ENCODE measurements at places on chromosomes 12 and 14.

DNA sequence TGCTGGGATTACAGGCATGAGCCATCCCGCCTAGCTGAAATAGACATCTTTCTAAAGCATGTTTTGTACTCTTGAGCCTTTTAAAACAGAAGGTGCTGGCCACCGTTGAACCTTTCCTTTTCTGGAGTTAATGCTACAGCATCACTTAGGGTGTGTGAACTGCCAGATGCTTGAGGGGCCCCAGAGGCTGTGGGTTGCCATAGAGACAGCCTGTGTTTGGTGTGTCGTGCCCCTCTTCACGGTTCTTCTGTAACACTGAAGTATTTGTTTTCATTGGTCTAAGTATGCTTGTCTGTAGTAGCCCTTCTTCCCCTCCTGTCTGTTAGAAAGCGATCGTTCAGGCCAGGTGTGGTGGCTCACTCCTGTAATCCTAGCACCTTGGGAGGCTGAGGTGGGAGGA lies 30.8 kb downstream of the PLEKHG3 start:
- no peak for DNase-seq

- no peak for DNase-seq
These were observed 27.8 kb downstream of the HSPB8 start for GRCh38 chr12:119206348-119207062.

GRCh38 chr12:124636138-124636978 lies 68.9 kb upstream of the NCOR2 start:
- DNase-seq, result no peak

DNA sequence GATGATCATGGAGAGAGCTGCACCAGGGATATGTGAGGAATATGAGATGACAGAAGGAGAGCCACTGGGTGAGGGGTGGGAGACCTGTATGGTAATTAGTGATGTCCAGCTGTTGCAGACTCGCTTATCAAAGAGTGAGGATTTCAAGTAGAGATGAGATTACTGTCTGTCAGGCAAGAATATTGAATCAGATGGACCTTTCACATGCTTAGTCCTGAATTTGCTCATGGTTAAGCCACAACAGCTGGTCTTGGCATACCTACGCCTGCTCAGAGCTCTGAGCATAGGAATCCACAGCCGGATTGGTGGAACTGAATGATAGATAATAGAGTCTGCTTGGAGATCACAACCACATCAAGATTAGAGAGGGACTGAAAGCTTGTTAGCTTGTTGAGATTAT lies 115.2 kb upstream of the ARHGAP5 start:
- no peak for DNase-seq

GRCh38 chr12:98908866-98909265 lies 263.8 kb downstream of the APAF1 start:
- no peak for DNase-seq

- no peak for DNase-seq
These were observed 14.0 kb downstream of the SMCO2 start for GRCh38 chr12:27460471-27460978.

DNA sequence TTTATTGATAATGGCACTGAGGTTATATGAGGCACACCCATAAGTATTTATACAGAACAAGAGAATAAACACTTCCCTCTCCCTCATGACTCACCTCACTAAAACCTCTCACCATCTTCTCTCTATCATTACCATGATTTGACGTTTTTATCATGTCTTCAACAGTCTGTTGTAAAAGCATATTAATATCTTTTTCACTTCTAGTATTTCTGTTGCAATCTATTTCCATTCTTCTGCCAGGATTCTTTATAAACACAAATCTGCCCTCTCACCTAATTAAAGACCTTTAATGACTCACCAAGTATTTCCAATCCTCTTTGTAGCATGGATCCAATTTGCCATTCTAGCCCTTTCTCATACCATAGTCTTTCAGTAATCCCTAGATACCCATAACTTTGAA lies 527.7 kb downstream of the SLC16A7 start:
- DNase-seq, result no peak

- no peak for DNase-seq
These were observed 56.6 kb downstream of the EID3 start for GRCh38 chr12:104360157-104360556.

DNA sequence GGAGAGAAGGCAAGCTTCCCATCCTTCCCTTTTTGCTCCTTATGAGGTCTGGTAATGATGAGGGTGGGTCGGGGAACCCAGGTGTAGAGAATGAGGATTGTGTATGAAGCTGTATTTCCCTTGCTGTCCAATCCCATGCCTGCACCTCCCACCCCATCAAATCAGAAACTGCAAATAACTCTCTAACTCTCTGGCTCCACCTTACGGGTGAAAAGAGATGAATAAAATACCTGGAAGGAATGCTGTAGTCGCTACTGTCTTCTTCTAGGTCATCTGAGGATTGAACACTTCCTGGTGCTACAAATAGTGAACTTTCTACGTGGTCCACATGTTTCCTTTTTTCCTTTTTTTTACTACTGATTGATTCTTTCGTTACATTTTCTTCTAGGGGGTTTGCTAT lies 38.9 kb upstream of the DICER1 start:
- DNase-seq, result peak; percentile 32

DNA sequence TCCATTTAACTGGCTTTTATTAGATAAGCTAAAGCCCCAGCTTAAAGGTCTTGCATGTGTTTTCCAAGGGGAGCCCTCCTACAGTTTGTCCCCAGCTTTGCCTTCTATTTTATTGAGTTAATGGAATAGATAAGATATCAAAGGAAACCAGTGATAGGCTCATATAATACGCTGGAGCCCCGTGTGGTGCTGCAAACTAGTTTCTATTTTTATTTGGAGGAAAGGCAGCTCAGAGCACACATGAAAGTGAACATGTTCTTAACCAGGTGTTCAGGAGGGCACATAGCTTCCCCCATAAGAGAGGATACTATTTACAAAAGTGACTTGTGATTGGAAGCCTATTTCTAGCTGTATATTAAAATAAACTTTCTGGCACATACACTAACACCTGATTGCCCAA lies 251.7 kb downstream of the PDZRN4 start:
- no peak for DNase-seq

DNA sequence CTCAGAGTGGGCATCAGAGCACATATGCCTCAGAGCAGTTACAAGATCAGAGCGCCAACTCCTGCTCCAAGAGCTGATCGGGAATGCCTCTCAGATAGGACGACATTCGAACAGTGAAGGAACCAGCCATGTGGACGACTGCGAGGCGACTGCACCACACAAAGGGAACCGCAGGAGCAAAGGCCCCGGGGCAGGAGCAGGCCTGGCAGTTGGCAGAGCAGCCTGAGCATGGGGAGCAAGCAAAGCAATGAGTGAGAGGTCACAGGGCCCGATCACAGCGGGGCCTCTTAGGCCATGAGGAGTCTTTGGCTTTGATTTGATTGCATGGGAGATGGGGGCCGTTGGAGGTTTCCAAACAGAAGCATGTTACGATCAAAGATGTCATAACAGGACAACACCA lies 90.3 kb downstream of the LGMN start:
- DNase-seq, result no peak

- peak; percentile 55 for DNase-seq
These were observed 107.4 kb downstream of the PRICKLE1 start for GRCh38 chr12:42482041-42482747.

GRCh38 chr12:19066475-19067001 lies 63.0 kb upstream of the PLEKHA5 start:
- DNase-seq, result no peak

- peak; percentile 89 for DNase-seq
These were observed 4.6 kb upstream of the SELPLG start for GRCh38 chr12:108638141-108638827.

GRCh38 chr14:76967788-76968187 lies 60.7 kb downstream of the IRF2BPL start:
- DNase-seq, result no peak

- no peak for DNase-seq
These were observed 92.9 kb upstream of the NEDD1 start for GRCh38 chr12:96814200-96814599.

DNA sequence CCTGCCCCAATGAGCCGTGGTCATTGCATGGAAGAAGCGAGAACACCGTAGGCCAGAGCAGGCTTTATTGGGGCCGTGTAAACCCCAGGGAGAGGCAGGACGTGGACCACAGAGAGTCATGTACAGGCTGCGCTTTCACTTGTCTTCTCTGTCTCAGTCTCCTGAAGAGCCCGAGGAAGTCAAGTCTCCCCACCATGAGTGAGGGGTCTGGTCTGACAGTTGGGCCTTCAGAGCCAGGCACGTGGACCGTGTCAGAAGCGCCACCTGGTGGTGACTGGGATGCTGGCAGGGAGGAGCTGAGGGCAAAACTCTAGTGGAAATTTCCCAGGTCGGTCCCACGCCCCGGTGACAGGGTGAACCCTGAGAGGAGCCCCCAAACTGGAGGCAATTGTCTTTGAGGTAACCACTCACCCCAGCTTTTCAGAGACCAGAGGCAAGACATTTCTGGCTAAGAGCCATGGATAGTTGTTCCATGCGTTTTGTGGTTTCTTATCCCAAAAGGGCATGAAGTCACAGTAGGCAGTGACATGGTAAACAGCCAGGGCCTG lies 17.4 kb downstream of the RPS6KL1 start:
- DNase-seq, result peak; percentile 41

- no peak for DNase-seq
These were observed 151.4 kb downstream of the MED13L start for GRCh38 chr12:116125956-116126566.

DNA sequence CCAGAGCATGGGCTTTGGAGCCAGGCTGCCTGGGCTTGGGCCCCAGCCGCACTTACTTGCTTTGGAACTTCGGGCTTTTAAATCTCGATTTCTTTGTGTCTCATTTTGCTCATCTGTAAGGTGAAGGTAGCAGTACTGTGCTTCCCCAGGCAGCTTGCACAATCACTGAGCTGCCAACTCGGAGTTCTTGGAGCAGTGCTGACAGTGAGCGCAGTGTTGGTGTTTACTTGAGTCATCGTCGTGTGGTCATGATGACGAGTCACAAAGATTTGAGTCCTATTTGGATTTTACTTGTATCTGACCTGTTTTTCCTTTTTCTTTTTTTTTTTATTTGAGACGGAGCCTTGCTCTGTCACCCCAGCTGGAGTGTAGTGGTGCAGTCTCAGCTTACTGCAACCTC lies 31.3 kb upstream of the ATF1 start:
- no peak for DNase-seq

- DNase-seq, result no peak
These were observed 86.5 kb upstream of the PTPRR start for GRCh38 chr12:71007020-71007419.

DNA sequence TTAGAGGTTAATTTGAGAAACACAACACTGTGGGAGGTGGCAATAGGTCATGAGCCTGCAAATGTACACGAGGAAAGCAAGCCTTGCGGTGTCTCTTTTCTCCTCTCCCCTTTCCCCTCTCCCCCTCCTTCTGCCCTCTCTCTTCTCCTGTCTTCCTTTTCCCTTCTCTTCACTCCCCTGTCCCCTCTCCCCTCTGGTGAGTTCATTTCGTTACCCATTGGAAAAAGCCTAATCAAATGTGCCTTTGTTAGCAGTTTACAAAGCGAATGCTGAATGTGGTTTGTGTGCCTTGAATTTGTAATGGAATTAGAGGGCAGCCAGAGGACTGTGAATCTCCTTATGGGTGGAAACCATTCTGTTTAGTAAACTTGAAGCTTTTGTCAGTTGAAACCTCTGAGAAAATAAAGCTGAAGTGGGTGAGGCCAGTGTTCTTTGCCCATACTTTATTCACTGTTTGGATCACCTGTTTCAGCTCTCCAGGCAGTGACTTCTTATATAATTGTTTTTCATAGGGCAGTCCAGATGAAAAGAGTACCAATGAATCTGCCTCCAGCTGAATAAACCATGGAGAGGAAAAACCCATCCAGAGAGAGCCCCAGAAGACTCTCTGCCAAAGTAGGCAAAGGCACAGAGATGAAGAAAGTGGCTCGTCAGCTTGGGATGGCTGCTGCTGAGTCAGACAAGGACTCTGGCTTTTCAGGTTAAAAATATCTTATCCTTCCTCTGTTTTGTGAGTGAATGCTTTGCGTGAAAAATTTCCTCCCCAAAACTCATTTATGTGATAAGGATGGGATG lies 7.3 kb downstream of the CIPC start:
- DNase-seq, result no peak

- DNase-seq, result no peak
These were observed 17.5 kb downstream of the YY1 start for GRCh38 chr14:100256339-100256895.

- no peak for DNase-seq
These were observed 24.4 kb downstream of the TUNAR start for GRCh38 chr14:95901054-95901453.

DNA sequence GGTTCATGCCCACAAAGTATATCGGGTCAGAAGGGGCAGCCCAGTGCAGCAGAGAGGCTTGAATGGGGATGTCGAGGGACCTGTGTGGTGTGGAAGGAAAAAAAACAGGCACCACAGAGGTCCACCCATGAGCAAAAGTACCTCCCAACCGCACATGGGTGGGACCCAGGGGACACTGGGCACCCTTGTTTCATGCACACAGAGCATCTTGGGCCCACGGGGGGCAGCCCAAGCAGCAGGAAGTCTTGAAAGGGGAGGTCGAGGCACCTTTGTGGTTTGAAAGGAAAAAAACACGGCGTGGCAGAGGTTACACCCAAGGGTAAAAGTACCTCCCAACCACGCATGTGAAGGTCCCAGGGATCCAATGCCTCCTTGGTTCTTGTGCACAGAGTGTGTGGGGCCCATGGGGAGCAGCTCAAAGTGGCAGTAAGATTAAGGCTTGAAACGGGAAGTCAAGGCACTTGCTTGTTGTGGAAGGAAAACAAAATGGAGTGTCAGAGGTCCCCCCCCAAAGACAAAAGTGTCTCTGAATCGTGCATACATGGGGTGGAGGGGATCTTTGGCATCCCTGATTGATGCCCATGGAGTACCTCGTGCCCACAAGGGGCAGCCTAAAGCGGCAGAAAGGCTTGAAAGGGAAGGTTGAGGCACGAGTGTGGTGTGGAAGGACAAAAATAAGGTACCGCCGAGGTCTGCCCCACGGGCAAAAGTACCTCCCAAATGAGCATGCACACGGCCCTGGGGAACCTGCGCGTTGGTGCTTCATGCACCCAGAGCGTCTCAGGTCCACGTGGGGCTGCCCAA lies 575.5 kb downstream of the ALG10 start:
- DNase-seq, result no peak

GRCh38 chr14:72264716-72265115 lies 332.5 kb downstream of the RGS6 start:
- no peak for DNase-seq

GRCh38 chr14:32940711-32941667 lies 2.3 kb downstream of the NPAS3 start:
- no peak for DNase-seq

GRCh38 chr14:90111895-90112534 lies 50.2 kb downstream of the KCNK13 start:
- DNase-seq, result no peak

GRCh38 chr14:80426683-80427082 lies 215.4 kb upstream of the DIO2 start:
- DNase-seq, result no peak

GRCh38 chr14:67735336-67736147 lies 33.9 kb downstream of the RDH12 start:
- DNase-seq, result no peak

DNA sequence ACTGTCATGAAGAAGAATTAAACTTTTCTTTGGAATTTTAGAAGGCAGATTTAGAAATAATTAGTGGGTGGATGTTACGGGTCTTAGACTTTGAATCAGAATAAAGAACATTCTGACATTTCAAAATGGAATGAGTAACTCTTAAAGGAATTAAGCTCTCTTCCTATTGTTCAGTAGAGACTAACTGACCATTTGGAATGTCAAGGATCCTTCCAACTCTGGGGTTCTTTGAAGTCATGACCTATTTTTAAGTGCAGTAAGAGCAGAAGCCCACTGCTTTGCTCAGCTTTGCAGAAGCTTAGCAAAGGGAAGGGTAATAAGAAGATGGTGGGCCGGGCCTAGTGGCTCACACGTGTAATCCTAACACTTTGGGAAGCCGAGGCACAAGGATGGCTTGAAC lies 4.0 kb downstream of the CHURC1 start:
- DNase-seq, result no peak

All from HAP-1 (cell line).